ENCODE measurements at places on chromosomes 3 and 15.

DNA sequence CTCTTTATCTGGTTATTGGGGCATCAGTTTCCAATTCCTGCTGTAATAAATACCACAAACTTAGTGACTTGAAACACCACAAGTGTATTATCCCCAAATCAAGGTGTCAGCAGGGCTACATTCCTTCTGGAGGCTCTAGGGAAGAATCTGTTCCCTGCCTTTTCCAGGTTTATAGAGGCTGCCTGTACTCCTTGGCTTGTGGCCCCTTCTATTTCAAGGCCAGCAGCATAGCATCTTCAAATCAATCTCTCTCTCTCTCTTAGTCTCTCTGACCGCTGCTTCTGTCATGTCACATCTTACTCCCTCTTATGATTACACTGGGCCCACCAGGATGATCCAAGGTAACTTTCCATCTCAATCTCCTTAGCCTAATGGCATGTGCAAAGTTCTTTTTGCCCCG lies 44.9 kb upstream of the CA12 start:
- no peak for DNase-seq

GRCh38 chr15:65426216-65426853 lies 3.6 kb upstream of the IGDCC4 start:
- no peak for DNase-seq

- no peak for DNase-seq
Measured at GRCh38 chr3:55813268-55814097, 326.4 kb upstream of the WNT5A start.

DNA sequence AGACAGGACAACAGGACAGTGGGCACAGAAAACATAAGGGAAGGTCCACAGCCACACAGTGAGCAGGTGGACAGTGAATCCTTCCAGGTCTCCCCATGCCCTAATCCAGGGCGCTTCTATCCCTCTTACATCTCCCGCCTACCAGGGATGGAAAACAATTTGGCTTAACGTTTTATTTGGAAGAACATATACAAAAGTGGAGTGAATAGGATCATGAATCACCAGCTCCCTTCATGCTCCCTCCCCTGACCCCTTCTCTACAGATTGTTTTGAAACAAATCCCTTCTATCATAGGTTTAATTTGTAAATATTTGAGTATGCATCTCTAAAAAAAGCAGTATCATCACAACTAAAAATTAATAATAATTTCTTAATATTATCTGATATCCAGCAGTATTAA lies 52.5 kb downstream of the CLDN11 start:
- no peak for DNase-seq

GRCh38 chr15:36609793-36610192 lies 30.4 kb downstream of the CDIN1 start:
- DNase-seq, result no peak

DNA sequence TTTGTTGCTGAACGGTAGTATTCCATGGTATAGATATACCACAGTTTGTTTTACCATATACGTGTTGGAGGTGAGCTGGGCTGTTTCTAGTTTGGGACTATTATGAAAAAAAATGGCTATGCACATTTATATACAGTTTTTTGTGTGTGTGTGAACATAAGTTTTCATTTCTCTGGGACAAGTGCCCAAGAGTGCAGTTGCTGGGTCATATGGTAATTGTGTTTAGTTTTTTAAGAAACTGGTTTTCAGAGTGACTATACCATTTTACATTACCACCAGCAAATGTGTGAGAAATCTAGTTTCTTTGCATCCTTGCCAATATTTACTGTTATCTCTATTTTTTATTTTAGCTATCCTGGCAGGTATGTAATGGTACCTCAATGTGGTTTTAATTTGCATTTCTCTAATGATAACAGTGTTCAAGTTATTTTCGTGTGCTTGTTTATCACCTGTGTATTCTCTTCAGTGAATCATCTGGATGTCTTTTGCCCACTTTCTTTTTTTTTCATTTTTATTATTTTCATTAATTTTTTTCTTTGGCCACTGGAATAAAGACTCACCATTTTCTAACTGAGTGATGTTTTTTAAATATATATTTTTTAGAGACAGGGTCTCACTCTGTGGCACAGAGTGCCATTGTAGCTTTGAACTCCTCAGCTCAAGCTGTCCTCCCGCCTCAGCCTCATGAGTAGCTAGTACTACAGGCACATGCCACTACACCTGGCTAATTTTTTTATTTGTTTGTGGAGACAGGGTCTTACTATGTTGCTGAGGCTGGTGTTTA lies 75.3 kb downstream of the ZNF609 start:
- DNase-seq, result no peak

- no peak for DNase-seq
Measured at GRCh38 chr3:144167634-144168033, 196.0 kb downstream of the DIPK2A start.

GRCh38 chr3:144770915-144771351 lies 799.3 kb downstream of the DIPK2A start:
- DNase-seq, result no peak

- DNase-seq, result no peak
Measured at GRCh38 chr3:14406336-14406735, 3.9 kb downstream of the SLC6A6 start.

DNA sequence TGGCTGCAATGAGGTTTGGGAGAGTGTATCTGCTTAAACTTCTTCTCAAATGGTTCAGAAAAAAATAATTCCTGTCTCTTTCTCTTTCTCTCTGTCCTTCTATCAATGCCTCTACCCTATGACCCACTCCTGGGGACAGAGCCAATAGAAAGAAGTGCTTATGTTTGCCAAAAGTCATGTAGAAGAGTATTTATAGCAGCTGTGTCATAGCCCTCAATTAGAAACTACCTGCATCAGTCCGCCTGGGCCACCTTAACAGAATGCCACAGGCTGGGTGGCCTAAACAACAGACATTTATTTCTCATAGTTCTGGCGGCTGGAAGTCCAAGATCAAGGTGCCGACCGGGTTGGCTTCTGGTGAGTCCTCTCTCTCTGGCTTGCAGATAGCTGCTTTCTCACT lies 92.5 kb downstream of the HMG20A start:
- no peak for DNase-seq

DNA sequence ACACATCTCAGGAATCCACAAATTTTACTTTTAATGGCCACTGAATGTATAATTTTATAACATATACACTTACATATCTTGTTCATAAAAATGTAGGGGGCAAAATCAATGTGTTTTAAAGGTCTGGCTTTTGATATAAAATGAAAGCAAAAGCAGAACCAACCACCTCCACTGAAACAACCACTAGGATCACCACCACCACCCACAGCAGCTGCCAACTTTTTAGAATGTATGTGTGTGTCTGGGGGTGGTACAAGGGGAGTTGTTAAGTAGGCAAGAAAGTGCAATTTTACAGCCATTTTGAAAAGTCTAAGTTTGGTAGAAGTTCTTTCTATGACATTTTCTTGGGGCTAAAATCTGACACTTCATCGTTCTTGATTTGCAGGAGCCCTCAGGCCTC lies 44.0 kb downstream of the OTOL1 start:
- DNase-seq, result no peak

DNA sequence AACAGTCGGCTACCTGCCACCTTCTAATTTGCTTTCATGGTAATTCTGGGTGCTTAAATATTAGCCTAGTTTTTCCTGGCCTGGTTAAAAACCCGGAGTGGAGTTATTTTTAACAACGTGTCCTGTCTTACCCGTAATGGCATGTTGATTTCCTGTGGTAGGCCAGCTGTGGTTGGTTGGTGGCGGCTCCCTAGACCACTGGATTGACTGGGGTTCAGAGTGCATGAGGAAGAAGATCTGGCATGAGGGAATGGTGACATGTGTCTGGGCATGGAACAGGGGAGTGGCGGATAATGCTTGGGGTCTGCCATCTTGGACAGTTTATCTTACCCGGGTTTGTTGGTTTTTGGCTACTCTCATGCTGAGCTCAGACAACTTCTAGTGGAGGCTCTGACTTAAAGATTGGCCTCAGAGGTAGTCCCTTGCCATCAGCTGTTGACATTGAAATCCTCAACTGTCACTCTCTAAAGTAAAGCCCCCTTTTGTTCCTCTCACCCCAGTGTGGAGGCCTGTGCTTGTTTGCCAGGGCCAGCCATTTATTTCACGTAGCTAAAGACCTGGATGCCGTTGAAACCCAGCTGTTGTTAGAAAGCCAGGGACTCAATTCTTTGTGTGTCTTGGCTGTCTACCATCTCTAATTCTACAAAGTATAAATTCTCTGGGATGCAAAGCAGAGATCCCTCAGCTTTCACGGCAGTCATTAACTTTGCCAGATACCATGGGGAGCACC lies 81.6 kb downstream of the DNASE1L3 start:
- no peak for DNase-seq

- no peak for DNase-seq
Measured at GRCh38 chr3:29141918-29142275, 139.0 kb upstream of the RBMS3 start.

DNA sequence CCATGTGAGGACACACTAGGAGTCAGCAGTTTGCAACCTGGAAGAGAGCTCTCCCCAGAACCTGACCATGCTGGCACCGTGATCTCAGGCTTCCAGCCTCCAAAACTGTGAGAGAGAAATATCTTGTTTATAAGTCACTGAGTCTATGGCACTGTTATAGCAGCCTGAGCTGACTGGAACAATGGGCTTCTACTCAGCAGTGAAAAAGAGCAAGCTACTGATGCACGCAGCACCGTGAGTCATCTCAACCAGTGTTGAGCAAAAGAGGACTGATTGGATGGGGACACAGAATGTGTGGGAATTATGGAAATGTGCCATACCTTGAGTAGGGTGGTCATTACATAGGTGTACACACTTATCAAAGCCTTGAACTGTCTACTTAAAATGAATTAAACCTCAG lies 230.4 kb downstream of the PLCL2 start:
- no peak for DNase-seq
